ENCODE measurements at places on chromosomes 7 and 10. TPM values are rescaled to one million over a fixed set of nuclear protein-coding genes. Genes with fewer than 3 reads are reported as not detected.
A peak's percentile ranks its signal among the peaks of the same experiment; 100 is the strongest.

DNA sequence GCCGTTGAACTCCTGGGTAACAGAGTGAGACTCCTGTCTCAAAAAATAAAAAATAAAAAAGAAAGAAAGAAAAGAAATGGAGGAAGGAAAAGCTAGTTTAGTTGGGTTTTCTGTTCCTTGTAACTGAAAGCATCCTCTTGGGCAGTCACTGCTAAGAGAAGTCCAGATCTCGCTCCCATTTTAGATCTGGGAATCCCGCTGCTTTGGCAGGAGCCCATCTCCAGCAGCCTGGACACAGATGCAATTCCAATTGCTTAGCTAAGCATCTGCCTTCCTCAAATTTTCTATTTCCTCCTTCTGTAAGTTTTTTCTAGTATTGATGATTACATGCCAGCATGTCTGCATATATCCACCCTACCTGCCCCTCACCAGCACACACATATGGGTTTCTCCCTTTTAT lies 54.1 kb downstream of the DENND2A start:
- DNase-seq: no peak

DNA sequence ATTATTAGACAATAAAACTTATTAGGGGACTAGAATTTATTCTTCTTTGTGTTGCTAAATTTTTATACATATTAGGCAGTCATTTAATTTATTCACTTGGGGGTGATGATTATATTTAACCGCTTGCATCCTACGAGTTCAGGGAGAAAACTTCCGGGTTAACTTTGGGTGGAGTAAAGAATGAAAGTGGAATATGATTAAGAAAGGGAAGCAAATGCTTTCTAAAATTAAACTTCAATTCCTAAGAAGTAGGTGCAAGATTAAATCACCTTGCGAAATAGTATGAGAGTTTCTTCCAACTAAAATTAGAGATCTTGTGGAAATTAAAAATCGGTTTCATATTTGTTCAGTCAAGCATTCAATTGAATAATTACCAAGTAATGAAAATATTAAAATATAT lies 33.5 kb downstream of the MRC1 start:
- no peak for DNase-seq

GRCh38 chr10:101562231-101562630 lies 25.8 kb downstream of the POLL start:
- no peak for DNase-seq

GRCh38 chr7:41051535-41051934 lies 651.4 kb downstream of the INHBA start:
- no peak for DNase-seq

DNA sequence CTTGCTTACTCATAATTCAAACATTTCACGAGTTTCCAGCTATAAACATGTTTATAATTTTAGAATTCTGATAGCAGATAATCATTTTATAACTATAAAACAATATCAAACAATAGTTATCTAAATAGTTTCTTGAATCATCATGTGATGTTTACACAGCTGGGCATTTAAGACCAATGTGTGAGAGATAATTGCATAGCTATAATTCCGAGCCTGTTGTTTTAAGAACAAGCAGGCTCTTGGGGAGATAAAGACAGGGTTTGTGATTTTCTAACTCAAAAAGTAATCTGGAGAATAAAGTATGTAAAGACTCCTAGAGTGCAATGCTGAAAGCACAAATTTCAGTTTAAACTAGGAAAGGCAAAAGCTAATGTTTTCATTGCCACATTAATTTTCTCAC lies 331.2 kb downstream of the LRRTM3 start:
- DNase-seq: no peak

GRCh38 chr7:22566176-22566575 lies 66.2 kb upstream of the STEAP1B start:
- DNase-seq: no peak

DNA sequence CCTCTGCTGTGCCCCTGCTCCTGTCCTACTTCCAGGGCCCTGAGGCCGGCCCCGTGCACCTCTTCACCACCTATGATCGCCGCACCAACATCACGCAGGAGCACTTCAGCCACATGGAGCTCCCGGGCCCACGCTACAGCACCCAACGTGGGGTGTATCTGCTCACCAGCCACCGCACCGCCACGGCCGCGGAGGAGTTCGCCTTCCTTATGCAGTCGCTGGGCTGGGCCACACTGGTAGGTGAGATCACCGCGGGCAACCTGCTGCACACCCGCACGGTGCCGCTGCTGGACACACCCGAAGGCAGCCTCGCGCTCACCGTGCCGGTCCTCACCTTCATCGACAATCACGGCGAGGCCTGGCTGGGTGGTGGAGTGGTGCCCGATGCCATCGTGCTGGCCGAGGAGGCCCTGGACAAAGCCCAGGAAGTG lies 1.8 kb downstream of the RBP3 start:
- DNase-seq: no peak

DNA sequence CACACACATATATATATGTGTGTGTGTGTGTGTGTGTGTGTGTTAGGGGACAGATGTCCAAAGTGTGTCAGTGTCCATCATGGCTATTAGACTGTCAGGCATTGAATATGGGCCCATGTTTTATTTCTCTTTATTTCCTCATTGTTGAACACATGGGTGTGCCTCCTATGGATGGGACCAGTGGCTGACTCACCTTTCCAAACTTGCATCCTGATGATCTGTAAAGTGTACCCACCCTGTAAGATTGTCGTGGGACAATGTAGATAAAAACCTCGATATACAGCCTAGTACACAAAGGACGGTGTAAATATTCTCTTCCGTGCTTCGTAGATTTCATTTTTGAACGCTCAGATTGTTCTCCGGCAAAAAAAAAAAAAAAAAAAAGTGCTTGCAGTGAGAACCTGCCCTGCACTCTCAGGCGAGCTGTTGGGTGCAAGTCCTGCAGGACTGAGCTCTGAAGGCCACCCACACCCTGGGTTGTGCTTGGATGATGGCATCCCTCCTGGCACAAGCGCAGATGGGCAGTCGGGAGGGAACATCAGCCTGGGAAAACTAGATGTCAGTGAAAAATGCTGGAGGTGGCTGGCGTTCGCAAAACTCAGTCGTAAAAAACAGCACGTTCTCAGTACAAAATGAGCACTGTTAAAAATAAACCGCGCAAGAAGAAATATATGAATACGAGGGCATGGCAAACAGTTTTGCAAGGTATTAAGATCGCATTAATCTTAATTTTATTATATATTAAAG lies 166.9 kb downstream of the CUX1 start:
- no peak for DNase-seq

- DNase-seq: no peak
Observed at GRCh38 chr7:95407751-95408150, 11.6 kb upstream of the PON3 start.

GRCh38 chr7:107173691-107174406 lies 5.0 kb downstream of the HBP1 start:
- no peak for DNase-seq

DNA sequence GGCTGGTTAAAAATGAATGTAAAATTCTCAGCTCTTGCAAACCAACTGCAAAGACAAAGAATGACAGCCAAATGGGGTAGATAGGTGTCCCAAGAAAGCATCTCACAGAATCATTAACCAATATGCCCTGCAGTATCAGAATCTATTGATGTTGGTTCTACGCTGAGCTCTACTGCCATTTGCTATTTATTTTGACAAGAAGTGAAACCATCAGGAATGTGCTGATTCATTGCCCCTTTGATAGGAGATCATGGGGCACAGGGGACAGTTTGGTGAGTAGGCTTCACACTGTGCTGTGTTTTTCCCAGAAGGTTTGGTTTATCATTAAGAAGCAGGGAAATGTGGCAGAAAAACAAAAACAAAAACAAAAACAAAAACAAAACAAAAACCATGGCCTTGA lies 19.4 kb upstream of the CDC14C start:
- no peak for DNase-seq

GRCh38 chr10:124486635-124487034 lies 25.0 kb downstream of the LHPP start:
- no peak for DNase-seq

DNA sequence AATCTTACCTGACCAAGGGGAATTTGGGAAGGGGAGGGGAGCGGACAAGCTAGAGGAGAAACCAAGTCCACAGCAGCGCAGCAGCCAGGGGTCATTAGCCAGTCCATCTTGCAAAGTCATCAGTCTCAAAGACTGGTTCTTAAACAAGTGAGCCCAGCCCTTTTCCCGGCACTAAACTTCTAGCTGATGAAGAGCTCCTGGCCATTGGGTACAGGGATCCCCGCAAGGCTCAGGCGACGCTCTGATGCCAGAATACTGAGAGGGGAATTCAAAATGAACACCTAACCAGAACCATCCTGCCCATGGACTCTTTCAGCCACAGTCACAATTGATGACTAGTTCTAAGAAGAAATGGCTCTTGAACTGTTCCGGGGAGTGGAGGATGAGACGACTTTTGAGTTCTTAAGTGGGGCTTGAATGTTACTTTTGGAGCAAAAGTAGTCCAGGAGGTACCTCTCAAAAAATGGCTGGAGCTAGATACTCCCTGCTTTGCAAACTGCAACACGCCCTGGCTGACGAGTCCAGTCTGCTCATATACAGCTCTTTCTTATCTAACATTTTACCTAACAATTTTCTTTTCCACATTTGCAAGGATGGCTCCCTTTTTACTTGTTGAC lies 2.5 kb upstream of the TWIST1 start:
- no peak for DNase-seq

DNA sequence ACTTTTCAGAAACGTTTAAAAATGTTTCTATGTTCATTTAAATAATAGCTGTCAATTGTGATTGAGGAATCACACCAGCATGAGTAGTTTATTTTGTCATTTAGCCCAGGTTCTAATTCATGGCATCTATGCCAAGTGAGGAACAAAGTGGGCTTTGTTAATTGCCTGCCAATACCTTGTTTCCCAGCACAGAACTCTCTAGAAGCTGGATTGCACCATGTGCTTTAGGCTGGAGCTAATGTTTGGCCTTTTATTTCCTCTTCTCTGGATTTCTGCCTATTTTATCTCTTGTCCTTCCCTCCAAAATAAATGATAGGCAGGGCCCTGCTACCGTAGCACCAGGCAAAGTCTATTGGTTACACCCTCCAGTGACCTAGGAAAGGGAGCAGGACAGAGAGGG lies 109.9 kb upstream of the ITGB1 start:
- DNase-seq: no peak

DNA sequence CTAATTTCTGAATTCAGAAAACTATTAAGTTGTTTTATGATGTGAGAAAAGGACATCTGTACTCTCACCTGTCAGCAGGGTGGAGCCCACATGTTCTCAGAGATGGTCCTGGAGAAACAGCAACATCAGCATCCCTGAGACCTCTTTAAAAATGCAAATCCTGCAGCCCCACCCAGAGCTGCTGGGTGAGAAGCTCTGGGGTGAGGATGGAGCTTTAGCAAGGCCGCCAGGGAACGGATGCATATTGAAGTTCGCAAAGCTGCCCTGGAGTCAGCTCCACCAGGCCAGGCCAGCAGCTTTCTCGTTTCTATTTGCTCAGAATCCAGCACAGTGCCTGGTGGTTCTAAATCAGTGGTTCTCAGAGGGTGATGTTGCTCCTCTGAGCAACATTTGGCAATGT lies 49.1 kb downstream of the PRKCQ start:
- no peak for DNase-seq

DNA sequence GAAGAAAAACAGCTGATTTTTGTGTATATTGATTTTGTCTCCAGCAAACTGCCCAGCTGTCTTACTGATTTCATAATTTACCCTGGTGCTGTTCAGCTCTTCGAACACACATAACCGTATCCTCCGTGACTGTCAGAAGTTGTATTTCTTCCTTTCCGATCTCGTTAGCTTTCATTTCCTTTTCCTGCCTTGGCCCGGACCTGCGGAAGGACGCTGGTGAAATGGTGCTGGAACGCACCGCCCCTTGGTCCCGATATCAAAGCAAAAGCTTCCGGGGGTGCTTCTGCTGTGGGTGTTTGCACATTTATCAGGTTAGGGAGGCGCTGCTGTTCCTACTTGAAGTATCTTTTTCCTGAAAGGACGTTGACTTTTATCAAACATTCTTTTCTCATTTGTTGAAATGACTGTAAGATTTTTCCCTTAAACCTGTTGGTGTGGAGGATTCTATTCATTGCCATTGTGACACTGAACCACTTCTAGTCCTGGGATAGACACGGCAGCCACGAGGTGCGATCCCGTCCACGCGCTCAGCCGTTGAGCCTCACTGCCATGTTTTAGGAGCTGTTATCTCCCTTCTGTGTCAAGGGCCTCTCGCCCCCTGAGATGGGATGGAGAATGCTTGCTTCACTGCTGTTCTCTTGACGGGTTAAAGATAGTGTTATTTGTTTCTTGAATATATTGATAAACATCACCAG lies 72.6 kb downstream of the FOXL3 start:
- DNase-seq: no peak

DNA sequence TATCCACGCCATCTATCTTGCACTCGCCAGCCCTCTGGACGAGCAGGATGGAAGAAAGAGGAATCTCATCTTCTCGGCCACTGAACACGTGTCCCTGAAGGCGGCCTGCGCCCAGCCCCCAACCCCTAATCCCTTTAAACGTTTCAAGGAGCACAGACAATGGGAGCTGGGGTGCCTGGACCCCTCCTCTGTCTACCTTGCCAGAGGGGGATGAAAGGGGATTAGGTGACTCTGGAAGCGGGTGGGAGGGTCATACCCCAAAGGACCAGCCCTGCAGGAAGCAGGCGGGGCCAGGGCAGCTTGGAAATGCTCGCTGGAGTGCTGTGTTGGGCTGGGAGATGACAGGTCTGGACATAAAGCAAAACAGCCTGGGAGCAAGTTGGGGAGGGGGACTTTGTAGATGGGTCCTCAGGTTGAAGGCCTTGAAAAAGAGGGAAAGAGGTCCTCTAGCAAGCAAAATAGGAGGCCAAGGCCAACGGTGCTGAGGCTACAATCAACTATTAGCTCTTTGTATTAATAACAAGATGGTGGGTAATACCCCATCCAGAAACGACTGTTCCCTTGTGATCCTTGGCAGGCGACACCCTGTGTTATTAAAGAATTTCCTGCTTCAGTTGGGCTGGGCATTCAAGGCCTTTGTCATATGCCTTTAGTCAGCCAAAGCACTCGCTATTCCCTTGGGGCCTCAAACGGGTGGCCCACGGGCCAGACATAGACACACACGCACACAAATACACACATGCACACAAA lies 126.5 kb upstream of the UNC5B start:
- DNase-seq: no peak

- peak; percentile 40 for DNase-seq
Observed at GRCh38 chr7:46513447-46513848, 592.4 kb upstream of the IGFBP3 start.

- no peak for DNase-seq
Observed at GRCh38 chr7:102811942-102812678, 63.3 kb downstream of the FAM185A start.

- DNase-seq: no peak
Observed at GRCh38 chr10:95550073-95550672, 11.0 kb downstream of the SORBS1 start.

DNA sequence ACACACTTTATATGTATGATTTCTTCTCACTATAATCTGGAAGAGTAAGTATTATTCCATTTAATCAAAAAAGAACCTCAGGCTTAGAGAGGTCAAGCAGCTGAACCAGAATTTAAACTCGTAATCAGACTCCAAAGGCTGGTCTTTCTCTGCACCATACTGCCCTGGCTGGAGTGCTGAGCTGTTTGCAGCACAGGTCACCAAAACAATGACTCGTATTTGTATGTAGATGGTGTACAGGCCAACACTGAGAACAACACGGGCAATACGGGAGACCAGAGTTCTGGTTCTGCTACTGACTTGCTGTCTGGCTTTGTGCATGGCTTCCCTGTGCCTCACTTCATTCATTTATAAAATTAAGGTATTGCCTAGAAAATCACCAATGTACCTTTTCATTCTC lies 57.9 kb downstream of the CDCA7L start:
- DNase-seq: no peak

Gene ITIH5
- polyA plus RNA-seq: 31.2 TPM

Gene UPK3B
- polyA plus RNA-seq: 1.1 TPM

Gene NKX1-2
- not detected for polyA plus RNA-seq

Gene AKR1C4
- not detected for polyA plus RNA-seq

Gene SPDYE1
- 2.1 TPM for polyA plus RNA-seq

Gene PDK4
- polyA plus RNA-seq: 17.4 TPM

Gene ENTPD1
- polyA plus RNA-seq: 23.1 TPM
